Suppressor macrophage (primary cell): ENCODE measurements at places on chromosomes 12 and 14.
A peak's percentile ranks its signal among the peaks of the same experiment; 100 is the strongest.

DNA sequence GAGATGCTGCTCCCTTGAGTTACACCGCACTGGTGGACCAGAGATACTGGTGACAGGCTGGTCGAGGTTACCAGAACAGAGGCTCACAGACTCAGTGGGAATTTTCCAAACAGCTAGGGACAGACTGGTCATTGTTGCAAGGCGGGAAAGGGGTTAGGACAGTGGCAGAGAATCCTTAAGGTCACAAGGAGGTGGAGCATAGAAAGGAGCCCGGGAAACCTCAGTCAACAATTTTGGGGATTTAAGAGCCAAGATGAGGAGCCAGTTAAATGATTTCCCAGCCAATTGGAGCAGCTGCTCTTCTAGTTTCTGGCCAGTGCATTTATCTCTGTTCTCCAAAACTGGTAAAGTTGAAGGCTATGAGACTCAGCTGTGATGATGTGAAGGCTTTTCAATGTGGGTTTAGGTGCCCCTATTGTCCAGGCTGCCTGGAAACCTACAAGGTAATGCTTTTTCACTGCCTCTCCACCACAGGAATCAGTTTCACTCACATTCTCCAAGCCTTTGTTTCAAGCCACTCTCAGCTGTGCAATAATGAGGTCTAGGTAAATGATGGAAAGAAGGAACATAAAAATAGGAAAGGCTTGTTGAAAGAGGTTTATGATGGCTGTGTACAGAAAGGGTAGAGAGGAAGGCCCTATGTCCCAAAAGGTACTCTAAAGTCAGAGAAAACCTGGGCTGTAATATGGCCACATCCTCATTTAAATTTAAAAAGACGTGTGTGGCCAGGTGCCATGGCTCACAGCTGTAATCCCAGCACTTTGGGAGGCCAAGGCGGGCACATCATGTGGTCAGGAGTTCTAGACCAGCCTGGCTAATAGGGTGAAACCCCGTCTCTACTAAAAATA is 7.0 kb upstream of the TNS2 start:
- DNase-seq: no peak

DNA sequence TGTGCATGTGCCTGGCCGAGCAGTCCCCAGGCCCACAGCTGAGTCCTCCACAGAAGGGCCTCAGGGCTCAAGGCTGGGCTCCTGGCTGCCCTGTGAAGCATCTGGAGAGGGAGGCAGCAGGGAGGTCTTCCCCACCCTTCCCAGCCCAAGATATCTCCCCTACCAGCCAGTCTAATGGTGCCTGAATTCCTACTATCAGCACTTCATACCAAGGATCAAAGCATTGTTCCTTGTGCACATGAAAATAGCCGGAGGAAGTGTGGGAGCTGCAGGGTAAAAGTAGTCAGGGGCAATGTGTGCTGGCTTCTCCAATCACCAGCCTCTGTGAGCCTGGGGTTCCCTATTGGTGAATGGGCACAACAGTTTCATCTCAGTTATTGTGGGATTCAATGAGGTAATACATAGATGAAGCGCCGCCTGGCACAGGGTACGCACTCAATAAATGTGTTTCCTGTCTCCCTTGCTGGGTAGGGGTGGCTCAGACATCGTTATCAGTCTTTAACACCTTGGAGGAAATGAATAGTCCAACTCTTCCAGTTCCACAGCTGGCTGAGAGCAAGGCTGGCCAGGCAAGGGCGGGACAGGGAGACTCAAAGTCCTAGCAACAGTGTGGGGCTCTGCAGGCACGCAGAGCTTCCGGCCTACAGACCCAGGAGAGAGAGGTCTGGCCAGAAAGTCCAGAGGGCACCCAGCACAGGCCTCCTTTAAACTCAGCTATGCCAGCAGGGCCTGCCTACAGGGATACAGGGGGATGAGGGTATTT is 39.1 kb upstream of the PNMA1 start:
- peak; percentile 70 for DNase-seq

- peak; percentile 78 for DNase-seq
Measured at GRCh38 chr12:116384691-116385485, 107.4 kb upstream of the MED13L start.

- DNase-seq: no peak
Measured at GRCh38 chr12:74816398-74817175, 279.0 kb downstream of the ATXN7L3B start.

GRCh38 chr12:95608252-95609033 is 57.2 kb upstream of the USP44 start:
- DNase-seq: no peak

GRCh38 chr14:72617391-72618031 is 276.4 kb downstream of the DPF3 start:
- no peak for DNase-seq

DNA sequence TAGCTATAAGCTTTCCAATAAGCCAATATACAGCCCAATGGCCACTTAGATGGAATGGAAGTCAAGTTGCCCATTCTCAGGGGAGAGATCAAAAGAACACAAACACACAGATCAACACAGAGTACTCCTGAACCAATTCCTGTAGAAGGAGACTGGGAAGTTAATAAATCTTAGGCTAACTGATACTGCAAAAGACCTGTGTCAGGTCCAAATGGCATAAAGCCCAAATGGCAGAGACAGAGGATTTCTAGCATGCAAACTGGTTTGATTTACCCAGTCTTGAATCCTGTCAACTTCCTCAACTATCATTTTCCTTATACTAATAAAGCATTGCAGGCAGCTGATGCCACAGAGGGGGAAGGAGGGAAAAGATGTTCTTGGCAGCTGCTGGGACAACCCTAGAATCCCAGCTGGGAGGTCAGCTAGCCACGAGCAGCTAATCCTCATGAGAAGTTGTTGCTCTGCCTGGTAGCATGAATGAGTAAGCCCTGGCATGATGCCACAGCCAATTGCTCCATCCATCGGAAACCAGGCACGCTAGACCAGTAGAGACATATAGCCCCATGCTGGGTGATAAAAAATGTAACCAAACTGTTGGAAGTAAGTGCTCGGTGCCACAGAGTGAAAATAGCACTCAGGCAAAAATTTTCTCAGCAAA is 26.2 kb downstream of the ANG start:
- DNase-seq: peak; percentile 97

DNA sequence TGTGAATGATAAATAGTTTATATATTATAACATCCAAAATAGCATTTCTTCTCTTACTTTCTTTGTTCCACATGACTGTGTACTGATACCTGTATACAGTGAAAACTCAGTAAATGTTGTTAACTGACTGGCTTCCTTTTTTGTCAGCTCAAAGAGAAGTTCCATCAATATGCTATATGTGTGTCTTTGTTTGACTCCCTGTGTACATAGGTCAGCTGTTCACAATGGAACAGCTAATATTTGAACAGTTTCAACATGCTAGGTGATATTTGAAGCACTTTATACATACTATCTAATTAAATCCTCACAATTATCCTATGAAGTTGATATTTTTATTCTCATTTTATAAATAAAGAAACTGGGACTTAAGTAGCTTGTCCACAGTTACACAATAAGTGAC is 15.3 kb upstream of the KICS2 start:
- DNase-seq: no peak

DNA sequence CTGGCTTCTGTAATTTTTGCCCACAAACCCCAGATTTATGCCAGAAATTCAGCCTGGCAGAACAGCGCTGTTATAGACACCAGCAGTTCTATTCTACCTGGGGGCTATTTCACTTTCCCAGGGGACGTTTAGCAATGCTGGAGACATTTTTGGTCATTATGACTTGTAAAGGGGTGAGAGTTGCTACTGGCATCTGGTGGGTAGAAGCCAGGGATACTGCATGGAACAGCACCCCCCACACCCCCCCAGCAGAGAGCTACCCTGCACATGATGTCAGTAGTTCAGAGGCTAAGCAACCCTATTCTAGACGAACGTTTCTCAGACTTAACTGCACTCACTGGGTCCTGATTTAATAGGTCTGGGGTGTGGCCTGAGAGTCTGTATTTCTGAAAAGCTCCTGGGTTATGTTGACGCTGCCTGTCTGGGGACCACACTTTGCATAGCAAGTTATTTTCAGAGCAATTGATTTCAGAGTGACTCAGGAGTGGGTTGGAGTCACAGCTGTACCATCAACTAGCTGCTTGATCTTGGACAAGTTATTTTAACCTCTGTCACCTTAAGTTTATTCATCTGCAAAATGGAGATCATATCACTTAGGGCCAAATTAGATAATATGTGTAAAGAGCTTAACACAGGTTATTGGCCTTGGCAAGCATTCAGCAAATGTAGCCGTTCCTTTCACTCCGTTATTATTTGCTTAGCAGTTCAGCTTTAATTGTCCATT is 48.5 kb downstream of the CHST11 start:
- DNase-seq: no peak

- no peak for DNase-seq
Measured at GRCh38 chr12:49936925-49937324, 13.6 kb upstream of the AQP2 start.

DNA sequence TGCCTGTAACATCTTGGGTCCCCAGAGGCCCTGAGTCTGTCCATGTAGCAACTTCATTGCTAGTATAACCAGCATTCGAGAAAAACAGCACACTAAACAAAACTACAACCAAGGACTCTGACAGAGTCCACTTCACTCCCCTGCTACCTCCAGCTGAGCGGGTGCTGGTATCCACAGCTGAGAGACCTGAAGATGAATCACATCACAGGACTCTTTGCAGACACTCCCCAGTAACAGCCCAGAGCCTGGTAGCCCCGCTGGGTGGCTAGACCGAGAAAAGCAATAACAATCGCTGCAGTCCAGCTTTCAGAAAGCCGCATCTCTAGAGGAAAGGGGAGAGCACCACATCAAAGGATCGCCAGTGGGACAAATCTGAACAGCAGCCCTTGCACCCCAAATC is 9.0 kb upstream of the IQSEC3 start:
- DNase-seq: no peak

GRCh38 chr12:94898388-94898787 is 105.1 kb downstream of the NDUFA12 start:
- DNase-seq: peak; percentile 9

DNA sequence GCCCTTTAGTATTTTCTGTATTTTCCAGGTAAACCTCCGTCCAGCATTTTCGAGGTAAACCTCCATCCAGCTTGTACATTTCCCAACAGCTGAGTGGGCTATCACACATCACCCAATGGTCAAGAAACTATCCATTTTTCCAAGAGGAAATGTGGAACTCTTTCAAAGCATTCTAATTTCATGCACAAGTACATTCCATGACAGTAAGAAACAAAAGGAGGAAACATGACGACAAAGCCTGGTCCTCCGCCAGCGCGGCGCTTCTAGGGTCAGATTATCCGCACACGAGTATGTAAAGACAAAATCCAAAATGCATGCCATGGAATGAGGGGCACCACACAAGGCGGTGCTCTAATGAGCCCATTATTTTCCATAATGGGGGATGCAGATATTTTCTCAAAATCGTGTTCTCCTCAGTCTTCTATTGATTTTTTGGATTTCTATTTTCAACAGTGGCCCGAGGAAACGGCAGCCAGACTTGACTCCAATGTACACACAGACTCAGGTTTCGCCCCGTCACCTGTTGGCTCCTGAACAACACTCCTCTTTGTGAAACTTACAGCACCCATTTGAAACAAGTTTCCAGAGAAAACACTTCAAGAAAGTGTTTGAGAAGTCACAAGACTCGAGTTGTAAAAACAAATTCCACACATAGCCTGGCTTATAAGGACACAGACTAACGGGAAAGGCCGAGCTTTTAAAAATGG is 107.4 kb downstream of the PRICKLE1 start:
- DNase-seq: no peak

- DNase-seq: no peak
Measured at GRCh38 chr14:101458741-101459550, 102.3 kb upstream of the DIO3 start.

GRCh38 chr14:69226178-69226577 is 33.8 kb upstream of the GALNT16 start:
- DNase-seq: no peak

GRCh38 chr12:62658910-62659309 is 192.3 kb downstream of the MON2 start:
- DNase-seq: no peak

DNA sequence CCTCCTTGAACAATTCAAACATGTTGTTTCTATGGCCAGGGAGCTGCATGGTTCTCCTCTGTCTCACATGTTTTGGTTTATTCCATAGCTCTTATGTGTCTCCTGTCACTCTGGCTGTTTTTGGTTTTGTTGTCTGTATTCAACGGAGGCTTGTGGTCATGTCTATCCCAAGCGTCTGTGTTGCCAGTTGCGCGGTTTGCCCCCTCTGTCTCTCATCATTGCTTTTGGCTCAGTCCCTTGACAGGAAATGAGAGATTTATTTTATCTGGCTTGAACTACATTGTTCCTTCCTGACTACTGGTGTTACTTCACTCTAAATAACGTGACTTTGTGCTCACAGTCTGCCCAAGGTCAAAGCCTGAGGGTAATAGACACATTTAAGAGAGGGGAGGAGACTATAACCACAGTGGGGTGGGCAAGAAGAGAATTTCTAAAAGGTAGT is 96.4 kb upstream of the SOX5 start:
- DNase-seq: no peak

- no peak for DNase-seq
Measured at GRCh38 chr12:26233631-26234030, 38.3 kb downstream of the SSPN start.

GRCh38 chr14:61519106-61519505 is 176.2 kb upstream of the HIF1A start:
- no peak for DNase-seq

DNA sequence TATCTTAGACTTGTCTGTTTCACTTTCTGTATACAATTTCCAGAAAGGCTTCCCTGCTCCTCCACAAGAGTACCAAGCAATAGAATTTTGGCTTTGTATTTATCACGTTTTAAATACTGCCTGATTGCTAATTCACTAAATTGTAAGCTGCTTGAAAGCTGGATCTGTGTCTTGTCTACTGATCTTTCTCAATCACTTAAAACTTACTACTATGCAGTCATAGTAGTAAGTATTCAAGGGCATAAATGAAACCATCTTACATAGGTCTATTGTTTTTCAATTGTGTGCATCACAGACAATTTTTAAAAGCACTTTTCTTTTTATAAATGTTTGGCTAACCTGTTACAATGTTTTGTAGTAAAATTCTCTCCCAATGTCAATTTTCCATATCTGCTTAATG is 1.2 kb upstream of the GLIPR1L2 start:
- DNase-seq: no peak

DNA sequence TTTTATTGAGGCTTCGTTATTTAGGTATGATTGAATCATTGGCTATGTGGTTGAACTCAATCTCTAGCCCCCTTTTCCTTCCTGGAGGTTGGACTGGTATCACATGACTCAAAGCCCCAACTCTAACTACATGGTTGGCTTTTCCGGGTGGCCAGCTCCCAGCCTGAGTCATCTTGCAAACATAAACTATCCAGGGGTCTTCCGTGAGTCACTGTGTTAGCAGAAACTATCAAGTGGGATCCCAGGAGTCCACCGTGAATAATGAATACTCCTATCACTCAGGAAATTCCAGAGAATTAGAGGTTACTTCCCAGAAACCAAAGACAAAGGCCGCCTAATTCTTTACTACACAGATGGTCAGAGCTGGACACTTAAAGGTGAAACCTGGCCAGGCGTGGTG is 19.7 kb upstream of the PLEKHD1 start:
- DNase-seq: no peak

DNA sequence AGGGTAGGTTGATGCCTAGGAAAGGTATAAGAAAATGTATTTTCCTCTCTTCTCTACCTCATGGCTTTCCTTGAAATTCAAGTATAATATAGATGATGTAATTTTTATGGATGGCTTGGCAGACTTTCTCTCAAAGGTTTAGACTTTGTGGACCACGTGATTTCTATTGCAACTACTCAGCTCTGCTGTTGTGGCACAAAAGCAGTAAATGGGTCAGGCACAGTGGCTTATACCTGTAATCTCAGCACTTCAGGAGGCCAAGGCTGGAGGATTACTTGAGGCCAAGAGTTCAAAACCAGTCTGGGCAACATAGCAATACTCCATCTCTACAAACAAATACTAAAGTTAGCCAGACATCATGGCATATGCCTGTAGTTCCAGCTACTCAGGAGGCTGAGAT is 22.0 kb downstream of the SRP54 start:
- DNase-seq: no peak
